ENCODE measurements at places on chromosomes 3 and 15.

DNA sequence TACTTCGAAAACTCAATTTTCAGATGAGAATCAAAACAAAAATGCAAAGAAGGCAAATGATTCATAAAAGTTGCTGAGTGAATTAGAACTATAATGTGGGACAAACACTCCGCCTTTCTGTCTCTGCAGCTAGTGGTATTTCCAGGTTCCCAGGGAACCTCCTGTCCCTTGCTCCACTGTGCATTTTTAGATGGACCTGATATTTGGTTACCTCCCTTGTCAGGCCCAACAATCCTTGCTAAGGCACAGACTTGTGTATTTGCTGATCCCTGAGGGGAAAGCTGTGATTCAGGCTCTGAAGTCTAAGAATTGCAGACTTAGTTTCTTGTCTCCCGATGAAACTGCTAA lies 162.7 kb downstream of the LPP start:
- DNase-seq: no peak

GRCh38 chr3:78887029-78887428 lies 880.8 kb downstream of the ROBO1 start:
- no peak for DNase-seq

DNA sequence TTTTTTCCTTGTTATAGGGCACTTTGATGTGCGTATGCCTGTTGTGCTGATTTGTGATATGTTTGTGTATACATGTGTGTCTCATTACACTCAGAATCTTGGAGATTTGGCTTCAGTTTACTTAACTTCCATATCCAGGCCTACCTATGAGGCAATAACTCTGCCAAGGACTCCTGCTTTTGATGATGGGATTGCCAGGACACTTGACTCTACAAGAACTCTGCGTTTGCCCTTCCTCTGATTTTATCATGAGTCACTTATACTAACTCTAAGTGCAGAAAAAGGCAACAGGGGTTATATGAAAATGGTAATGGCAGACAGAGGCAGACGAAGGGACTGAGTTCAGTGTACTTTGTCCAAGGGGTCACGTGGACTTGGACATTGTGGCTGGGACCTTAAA lies 33.6 kb downstream of the MCTP2 start:
- no peak for DNase-seq

- no peak for DNase-seq
Measured at GRCh38 chr3:158663246-158663645, 9.2 kb downstream of the LXN start.

- no peak for DNase-seq
Measured at GRCh38 chr3:186053954-186054791, 54.7 kb downstream of the ETV5 start.

DNA sequence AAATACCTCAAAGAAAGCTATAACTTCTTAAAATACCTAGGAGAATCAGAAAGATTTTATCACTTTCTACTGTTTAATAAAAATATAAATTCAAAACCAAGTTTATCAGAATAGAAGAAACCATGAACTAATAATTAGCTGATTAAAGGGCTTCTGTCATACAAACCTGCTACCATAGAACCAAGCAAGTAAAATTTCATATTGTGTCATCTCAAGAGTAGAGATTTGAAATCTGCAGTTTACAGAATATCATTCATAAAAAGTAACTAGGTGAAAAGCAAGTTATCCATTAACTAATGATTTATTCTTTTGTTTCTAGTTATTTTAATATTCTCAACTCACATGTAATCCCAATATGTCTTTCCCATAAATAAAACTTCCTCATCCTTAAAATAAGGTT lies 36.8 kb upstream of the XXYLT1 start:
- no peak for DNase-seq

- DNase-seq: no peak
Measured at GRCh38 chr3:45362758-45363157, 25.6 kb upstream of the LARS2 start.

DNA sequence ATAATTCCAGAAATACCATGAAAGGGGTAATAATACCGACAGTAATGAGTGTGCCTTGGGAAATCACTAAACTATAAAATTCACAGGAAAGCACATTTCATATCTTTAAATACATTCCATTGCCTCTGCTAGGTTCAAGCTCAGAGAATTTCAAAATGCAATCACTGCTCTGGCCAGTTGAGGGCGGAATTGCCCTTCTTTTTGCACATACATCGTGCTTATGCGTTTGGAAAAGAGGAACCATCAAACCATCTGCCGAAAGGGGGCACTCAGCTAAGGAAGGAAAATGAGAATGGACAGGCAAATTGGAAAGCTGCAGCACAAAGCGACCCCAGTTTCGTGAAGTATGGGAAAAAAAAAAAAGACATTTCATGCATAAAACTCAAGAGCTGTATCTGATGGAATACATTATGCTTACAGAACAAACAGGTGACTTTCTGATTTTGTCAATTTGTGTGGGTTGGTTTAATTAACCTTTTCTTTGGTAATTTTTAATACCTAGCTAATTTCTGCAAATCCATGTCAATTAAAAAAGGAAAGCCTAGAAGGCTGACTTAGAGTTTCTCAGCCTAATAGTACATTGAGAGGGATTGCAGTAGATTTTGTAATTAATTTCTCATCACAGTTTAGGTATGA lies 61.4 kb downstream of the TUSC7 start:
- no peak for DNase-seq

- no peak for DNase-seq
Measured at GRCh38 chr3:159945930-159946329, 42.7 kb upstream of the IL12A start.

GRCh38 chr3:6204891-6205290 lies 656.0 kb upstream of the GRM7 start:
- DNase-seq: no peak

GRCh38 chr15:79978655-79979514 lies 7.9 kb upstream of the BCL2A1 start:
- DNase-seq: no peak

Measured in stimulated activated CD4-positive, alpha-beta T cell treated with anti-CD3 and anti-CD28 coated beads, Interleukin-12 subunit alpha, Interleukin-12 subunit beta, amount 100 ng/mL, for 24 hours (primary cell).